ENCODE measurements at places on chromosomes 7 and 10.

DNA sequence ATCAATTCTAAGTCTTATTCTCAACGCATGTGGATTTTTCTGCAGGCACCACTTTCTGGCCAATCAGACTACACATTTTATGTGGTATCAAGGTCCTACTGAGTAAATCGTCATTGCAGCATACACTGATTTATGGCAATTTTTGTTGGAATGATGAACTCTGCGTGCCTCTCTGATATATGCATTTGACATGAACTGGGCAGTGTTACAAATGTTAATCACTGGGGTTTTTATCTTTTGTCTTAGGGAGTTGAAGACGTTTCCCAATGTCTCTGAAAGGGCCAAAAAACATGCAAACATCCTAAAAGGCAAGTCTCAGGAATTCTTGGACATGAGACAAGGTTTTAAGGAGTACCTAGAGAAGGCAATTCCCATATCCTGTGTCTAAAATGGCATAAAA lies 809.5 kb upstream of the CELF2 start:
- no peak for DNase-seq

DNA sequence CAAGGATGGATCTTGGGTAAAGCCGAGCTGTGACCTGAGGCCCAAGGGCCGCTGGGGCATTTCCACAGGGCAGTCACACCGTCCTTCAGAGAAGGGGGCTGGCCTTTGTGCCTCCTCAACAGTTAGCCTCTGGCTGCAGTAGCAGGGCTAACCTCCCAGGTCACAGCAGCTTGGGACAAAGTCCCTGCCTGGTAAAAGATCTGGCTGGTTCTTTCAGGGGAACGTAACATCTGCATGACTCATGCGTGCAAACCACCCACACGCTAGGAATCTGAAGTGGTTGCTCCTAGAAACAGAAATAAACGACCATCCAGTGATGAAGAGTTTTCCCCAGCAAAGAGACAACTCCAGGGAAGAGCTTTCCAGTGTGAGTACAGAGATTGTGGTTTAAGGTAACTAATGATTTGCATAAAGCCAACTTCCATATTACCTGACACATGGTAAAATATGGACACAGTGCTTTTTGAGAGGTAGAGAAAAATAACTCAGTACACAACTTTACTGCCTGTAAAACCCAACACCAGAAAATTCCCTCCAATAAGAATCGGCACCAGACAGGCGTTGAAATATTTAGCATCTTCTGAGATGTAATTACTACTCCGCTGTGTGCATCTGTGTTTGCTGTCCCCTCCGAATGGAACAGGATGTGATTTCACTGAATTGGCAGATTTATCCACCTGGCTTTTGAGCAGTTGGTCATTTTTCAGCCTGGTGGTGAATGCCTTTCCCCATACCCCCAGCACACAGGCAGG lies 84.9 kb upstream of the ADRB1 start:
- DNase-seq, result peak; percentile 98

DNA sequence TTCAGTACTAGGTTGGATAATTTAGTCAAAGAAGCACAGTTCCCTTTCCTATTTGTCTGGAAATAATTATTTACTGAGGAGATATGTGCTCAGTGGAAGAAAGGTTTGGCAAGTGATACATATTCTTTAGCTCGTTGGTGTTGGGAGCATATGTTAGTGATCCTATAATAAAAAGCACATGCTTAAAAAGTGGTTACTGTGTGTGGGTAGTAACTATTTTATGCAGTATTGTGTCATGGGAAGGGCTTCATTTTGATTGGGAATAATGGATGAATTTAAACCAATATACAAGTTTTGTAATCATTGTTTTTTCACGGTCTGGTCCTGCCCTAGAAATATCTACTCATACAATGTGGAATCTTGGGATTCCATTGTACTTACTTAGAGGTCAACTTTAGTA lies 188.7 kb upstream of the PPP1R3A start:
- DNase-seq, result no peak

GRCh38 chr10:132595021-132595420 lies 57.4 kb downstream of the INPP5A start:
- no peak for DNase-seq

DNA sequence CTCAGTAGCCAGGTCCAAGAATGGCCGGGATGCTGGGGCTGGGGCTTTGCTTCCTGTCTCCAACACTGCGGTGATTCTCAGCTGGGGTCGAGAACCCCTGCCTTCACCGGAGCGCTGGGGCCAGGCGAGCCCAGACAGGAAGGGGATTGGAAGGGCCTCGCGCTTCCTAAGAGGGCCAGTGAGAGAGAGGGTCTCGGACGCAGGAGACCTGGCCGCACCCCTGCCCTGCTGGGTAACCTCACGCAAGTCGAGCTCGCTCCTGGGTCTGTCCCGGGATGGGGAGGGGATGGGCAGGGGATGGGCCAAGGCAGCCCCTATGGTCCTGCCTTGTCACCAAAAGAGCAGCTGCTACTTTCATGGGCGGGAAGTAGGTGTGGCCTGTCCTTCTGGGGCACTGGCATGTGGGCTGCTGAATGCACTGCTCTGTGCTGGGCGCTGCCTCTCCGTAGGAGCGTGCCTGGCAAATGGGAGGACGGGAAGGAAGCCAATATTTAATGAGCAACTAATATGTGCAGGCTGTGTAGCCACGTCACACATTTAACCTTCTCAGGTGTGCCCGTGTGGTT lies 20.0 kb downstream of the KCNK18 start:
- DNase-seq, result no peak
